ENCODE measurements at places on chromosomes 7 and 10.

GRCh38 chr7:71613313-71613712 lies 481.4 kb downstream of the GALNT17 start:
- DNase-seq, result no peak

GRCh38 chr10:70561070-70561469 lies 41.5 kb downstream of the PRF1 start:
- DNase-seq, result peak; percentile 33

DNA sequence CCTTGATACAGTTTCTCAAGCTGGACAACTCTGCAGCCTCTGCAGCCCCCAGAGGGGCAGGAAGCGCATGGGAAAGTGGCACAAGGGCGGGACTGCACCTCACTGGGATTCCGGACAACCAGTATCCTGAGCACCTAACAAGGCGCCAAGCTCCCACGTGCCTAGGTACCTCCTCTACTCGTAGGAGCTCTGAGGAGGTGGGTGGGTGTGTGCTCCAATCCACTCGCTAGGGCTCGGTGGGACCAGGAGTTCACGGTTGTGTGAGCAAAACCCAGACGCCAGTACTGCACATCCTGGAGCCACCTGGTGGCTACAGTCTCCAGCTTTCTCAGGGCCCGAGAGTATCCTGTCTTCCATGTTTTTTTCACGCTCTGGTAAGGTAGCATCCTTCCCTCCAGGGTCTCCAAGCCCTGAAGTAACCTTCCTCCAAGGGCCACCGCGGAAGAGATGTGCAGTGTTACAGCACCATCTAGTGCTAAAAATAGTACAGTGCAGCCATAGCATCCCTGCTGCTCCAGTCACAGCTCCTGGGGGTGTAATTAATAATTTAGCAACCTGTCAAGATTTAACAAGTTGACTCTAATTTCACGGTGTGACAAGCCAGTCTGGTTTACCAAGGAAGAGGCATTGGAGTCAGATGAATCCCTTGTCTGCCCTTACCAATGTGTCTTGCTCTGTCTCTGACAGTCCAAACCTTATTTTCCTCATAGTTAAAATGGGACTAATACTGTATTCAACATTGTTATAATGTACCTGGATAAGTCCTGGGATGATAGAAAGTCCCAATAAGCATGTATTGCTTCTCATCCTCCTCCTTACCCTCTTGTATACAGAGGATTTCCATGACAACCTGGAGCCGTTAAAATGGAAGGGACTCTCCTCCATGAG lies 70.4 kb downstream of the HERPUD2 start:
- no peak for DNase-seq

- no peak for DNase-seq
Observed at GRCh38 chr10:91210435-91210834, 10.0 kb upstream of the PCGF5 start.

- no peak for DNase-seq
Observed at GRCh38 chr10:69772933-69773704, 28.6 kb upstream of the COL13A1 start.

GRCh38 chr7:110442381-110442837 lies 648.5 kb upstream of the LRRN3 start:
- no peak for DNase-seq

All from fibroblast of gingiva (primary cell).